ENCODE measurements at places on chromosomes 2 and 18.

GRCh38 chr2:108414945-108415344 lies 34.1 kb upstream of the GCC2 start:
- no peak for DNase-seq

DNA sequence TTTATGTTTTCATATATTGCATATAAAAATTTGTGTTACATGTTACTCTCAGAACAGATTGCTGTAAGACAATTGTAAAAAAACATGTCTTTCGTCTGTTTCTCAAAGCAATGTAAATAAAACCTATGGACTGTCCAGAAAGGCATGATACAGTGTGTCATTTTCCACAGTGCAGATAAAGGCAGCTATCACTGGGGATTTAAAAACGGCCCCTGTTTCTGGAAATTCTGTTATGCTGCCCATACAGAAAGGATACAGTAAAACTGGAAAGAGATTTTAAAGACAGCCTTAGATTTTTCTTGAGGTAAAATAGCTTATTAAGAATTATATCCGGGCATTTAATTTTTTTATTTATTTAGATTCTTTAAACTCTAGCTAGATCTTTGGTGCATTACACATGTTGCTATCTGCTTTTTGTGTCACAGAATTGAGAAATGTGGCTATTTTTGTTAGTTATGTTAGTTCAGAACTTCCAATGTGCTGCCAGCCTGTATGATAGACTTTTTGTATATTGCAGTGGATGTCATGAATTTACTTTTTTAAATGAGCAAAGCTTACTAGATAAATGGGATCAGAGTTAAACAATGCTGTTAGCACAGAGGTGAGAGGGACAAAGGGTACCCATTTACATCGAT lies 859 bp upstream of the INO80D start:
- DNase-seq, result no peak

- DNase-seq, result no peak
Measured at GRCh38 chr2:114082731-114083433, 193.0 kb downstream of the ACTR3 start.

- no peak for DNase-seq
Measured at GRCh38 chr2:240205772-240206171, 65.3 kb upstream of the OTOS start.

DNA sequence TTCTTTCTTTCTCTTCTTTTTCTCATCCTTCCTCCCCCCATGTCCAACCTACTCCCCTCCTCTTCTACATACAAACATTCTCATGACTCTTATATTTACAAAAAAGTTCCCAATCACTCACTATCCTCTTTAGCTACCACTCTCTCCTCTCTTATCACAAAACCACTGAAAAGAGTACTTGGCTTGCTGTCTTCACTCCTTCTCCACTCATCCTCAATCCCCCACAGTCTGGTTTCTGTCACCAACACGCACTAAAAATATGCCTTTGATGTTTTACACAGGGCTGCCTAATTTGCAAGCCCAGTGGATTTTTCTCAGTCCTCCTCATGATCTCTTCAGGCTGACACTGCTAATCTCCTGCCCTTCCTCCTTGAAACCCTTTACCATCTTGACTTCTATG lies 159.5 kb downstream of the TNS1 start:
- DNase-seq, result no peak

GRCh38 chr18:23547846-23548245 lies 38.5 kb downstream of the NPC1 start:
- DNase-seq, result no peak

DNA sequence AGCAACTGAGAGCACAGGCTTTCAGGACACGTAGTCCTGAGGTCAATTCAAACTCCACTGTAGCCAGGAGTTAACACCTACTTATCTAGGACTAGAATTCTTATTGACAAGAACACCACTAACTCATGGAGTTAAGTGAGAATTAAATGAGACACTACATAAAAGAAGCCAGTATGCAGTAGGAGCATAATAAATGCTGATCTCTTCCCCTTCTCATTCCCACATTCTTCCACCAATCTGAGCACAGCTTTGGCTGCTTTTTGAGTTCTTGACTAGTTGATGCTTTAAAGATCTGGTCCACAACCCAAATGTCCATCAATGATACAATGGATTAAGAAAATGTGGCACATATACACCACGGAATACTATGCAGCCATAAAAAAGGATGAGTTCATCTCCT lies 55.2 kb downstream of the TTC32 start:
- no peak for DNase-seq

DNA sequence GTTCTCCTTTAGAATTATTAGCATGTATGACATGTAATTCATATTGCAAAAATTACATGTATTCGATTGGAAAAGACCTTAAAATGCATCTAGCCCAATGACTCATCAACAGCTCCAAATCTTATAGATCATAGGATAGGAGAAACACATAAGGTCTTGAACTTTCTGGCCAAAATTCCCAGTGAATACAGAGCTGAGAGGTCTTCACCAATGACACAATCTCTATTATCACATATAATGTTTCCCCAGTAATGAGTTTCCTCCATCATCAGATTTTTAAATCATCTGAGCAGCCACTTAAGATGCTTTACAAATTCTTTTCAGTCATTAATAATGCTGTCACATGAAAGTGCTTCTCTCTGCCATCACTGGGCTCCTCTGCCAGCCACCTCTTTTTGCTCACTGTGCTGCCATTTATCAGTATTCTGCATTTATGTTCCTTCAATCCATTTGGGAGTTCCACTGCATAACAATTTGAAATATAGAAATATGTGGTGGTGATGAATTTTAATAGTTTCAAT lies 804.9 kb downstream of the SUCLG1 start:
- no peak for DNase-seq

GRCh38 chr2:39154944-39155343 lies 34.1 kb upstream of the SOS1 start:
- no peak for DNase-seq

- no peak for DNase-seq
Measured at GRCh38 chr2:132566379-132566778, 103.6 kb downstream of the LYPD1 start.

Measured in thoracic aorta (tissue), 2 donors.